Thymus (tissue), 14 donors: ENCODE measurements at places on chromosomes 2 and 18. TPM values are rescaled to one million over a fixed set of nuclear protein-coding genes. Genes with fewer than 3 reads are reported as not detected.

DNA sequence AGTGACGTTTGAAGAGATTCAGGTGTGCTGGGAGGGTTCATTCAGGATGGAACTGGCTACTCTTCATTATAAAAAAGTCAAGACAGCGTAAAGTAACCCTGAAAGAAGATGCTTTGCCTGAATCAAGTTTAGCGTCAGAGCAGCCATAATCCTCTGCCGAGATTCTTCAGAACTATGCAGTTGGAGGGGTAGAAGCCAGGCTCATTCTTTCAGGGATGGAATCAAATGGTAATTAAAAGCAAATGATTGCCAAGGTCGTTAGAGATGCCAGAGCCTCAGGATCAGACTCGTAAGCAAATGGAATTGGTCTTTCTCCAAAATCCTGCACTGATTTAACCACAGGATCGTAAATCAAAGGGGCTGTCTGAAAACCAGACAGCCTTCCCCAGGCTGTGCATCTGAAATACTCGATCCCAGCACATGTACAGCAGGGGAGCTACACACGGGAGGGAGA, 21.9 kb downstream of the APCDD1 start:
- peaks cover 5% of the 10 kb centered on the region for H3K4me1 ChIP-seq
- peaks cover 3% of the 10 kb centered on the region for H3K27me3 ChIP-seq
- H3K4me3 ChIP-seq, result no peak overlapping the region
- H3K36me3 ChIP-seq, result no peaks in the 10 kb centered on the region

DNA sequence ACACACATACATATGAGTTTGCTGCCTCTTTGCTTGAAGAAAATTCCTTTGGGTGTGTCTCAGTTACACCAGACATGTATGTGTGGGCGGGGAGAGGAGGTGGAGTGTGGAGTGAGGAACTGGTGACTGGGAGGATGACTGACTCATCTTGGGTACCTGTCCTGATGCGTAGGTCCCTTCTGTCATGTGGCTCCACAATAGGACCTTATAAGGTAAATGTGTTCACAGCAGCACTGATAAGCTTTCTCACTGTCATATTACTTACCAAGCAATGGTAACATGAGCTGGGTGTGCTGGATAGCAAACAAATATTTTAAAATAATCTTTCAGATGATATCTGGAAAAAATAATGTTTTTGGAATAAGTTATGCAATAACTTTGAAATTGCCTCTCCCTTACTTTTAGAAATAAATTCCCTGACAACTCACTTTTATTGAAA, 45.1 kb downstream of the SLC9A2 start:
- no peaks in the 10 kb centered on the region for H3K36me3 ChIP-seq
- H3K27ac ChIP-seq, result no peak overlapping the region
- H3K4me1 ChIP-seq, result peaks cover 14% of the 10 kb centered on the region
- no peaks in the 10 kb centered on the region for H3K27me3 ChIP-seq
- DNase-seq, result peak; percentile 59
- no peak overlapping the region for H3K4me3 ChIP-seq

GRCh38 chr2:136917411-136917881, 152.1 kb downstream of the THSD7B start:
- no peaks in the 10 kb centered on the region for H3K36me3 ChIP-seq
- no peaks in the 10 kb centered on the region for H3K4me1 ChIP-seq
- no peak overlapping the region for H3K4me3 ChIP-seq
- no peaks in the 10 kb centered on the region for H3K27me3 ChIP-seq

GRCh38 chr2:206832873-206833272, 67.5 kb downstream of the FASTKD2 start:
- no peak overlapping the region for H3K4me3 ChIP-seq
- H3K27me3 ChIP-seq, result no peaks in the 10 kb centered on the region
- no peaks in the 10 kb centered on the region for H3K36me3 ChIP-seq
- DNase-seq, result no peak
- no peak overlapping the region for H3K27ac ChIP-seq
- no peaks in the 10 kb centered on the region for H3K4me1 ChIP-seq

GRCh38 chr2:208906330-208906729, 499.7 kb downstream of the PTH2R start:
- no peaks in the 10 kb centered on the region for H3K4me1 ChIP-seq
- H3K4me3 ChIP-seq, result no peak overlapping the region
- no peak overlapping the region for H3K27ac ChIP-seq
- H3K27me3 ChIP-seq, result no peaks in the 10 kb centered on the region
- no peak for DNase-seq
- no peaks in the 10 kb centered on the region for H3K36me3 ChIP-seq

- no peak for DNase-seq
- H3K27ac ChIP-seq, result no peak overlapping the region
- no peaks in the 10 kb centered on the region for H3K27me3 ChIP-seq
- H3K36me3 ChIP-seq, result peaks cover 7% of the 10 kb centered on the region
- H3K4me1 ChIP-seq, result no peaks in the 10 kb centered on the region
Observed at GRCh38 chr2:39024833-39025232, 96.0 kb downstream of the SOS1 start.

GRCh38 chr18:24629921-24630320, 169.5 kb downstream of the HRH4 start:
- no peaks in the 10 kb centered on the region for H3K4me1 ChIP-seq
- DNase-seq, result no peak
- no peak overlapping the region for H3K27ac ChIP-seq
- no peaks in the 10 kb centered on the region for H3K36me3 ChIP-seq
- no peaks in the 10 kb centered on the region for H3K27me3 ChIP-seq
- H3K4me3 ChIP-seq, result no peak overlapping the region

LBX2 gene
- total RNA-seq, result 0.09 TPM

SLC35F5 gene
- total RNA-seq, result 29.0 TPM

DNA sequence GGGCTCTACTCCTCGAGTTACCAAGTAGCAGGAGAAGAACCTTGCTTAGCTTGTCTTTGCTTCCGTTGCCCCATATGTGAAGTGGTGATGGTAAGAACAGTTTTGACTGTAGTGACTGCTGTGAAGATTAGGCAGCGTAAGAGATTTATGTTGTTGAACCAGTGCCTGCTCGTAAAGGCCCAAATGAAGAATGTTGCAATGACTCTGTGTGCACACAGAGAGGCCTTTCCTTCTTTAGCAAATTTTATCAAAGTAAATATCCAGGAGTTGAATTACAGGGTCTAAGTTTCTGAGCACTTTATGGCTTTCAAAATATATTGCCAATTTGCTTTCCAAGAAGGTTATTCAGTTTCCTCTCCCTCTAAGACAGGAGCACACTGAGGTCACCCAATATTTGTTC, 14.5 kb downstream of the NTSR2 start:
- peaks cover 2% of the 10 kb centered on the region for H3K27me3 ChIP-seq
- no peaks in the 10 kb centered on the region for H3K4me1 ChIP-seq
- no peak for DNase-seq
- H3K4me3 ChIP-seq, result no peak overlapping the region

MYOM1 gene
- total RNA-seq, result 1.1 TPM

- H3K27me3 ChIP-seq, result no peaks in the 10 kb centered on the region
- DNase-seq, result no peak
- H3K27ac ChIP-seq, result peak overlapping the region; percentile 64
- H3K4me3 ChIP-seq, result no peak overlapping the region
- H3K4me1 ChIP-seq, result peaks cover 31% of the 10 kb centered on the region
Observed at GRCh38 chr2:181308766-181309515, 148.2 kb upstream of the ITGA4 start.
